Hippocampal formation (tissue), 2 donors: ENCODE measurements at places on chromosomes 3 and 15.

GRCh38 chr3:141337523-141337854, 30.8 kb upstream of the ZBTB38 start:
- DNase-seq = no peak

DNA sequence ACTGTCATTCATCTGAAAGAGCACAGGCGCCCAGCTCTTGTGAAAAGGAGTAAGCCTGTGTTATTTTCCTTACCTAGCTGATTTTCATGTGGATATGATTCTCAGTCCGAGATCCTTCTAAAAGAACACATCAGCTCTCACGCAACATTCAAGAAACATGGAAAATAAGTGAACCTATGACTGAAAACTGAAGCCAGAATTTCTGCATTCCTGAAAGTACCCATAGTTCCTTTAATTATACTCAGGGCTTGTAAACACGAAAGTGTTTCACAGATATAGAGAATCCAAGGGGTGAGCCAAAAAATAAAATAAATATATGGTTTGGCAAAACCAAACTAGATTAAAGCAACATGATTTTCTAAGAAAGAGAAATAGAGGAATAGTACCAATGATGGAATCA, 100.8 kb upstream of the CHMP2B start:
- DNase-seq = no peak

GRCh38 chr3:138195481-138195880, 8.4 kb downstream of the ARMC8 start:
- DNase-seq = peak; percentile 42

GRCh38 chr3:151891721-151892120, 18.3 kb downstream of the SUCNR1 start:
- no peak for DNase-seq

DNA sequence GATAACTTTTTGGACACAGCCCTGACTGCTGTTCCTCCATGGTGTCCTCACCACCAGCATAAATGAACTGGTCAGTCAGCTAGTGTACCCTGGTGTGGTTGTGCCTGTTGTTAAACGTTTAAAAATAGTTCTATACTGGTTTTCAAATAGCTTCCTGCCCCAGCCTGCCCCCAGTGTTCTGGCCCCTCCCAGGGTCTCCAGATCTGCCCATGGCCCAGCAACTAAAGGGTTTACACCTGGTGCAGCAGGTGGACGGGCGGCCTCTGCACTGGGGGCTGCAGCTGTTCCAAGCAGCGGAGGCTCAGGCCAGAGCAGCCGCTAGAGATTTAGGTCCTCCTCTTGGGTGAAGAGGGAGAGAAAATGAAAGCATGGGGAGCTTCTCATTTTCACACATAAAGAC, 6.1 kb upstream of the NR2E3 start:
- DNase-seq = no peak

GRCh38 chr15:58036579-58036978, 28.9 kb downstream of the ALDH1A2 start:
- DNase-seq = no peak
